DMS 273 treated with DMSO at 0.1 percent for 48 hours (cell line): ENCODE measurements at places on chromosomes 6 and 20.

GRCh38 chr20:8213270-8213669, 81.2 kb downstream of the PLCB1 start:
- no peak for DNase-seq

DNA sequence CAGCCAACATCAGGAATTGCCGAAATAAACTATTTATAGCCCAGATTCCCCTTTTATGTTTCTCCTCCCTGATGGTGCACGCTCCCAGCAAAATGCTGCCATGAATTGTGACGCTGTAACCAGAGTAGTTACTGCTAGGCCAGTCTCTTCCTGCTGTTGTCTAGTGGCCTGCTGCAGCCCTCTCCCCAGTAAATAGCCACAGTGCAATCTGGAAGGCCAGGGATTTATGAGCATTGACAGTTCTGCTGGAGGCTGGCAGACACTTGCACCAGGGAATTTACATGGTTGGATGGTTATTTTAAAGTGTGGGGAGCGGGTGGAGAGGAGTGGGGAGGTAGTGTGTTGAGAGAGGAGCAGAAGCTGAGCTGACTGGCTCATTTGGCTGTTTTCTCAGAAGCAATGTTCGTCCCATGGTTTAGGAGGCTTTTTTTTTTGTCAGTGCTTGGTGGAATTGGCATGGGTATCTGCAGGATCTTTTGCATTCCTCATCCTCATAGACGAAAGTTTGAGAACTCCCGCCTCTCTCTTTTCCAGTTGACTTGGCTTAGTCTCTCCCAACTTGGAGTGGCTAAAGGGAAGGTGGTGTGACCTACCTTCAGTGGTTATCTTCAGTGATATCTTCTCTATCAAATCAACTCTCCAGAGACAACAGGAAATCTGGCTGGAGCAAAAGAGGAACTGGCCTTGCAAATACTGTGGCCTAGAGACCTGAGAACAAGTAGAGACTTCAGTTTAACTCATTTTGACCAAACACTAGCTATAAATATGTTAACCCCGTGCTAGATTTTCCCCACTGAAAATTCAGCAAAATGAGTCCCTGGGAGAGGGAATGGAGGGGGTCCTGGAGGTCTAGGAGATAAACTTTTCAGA, 99.3 kb upstream of the VSTM2L start:
- DNase-seq, result no peak

DNA sequence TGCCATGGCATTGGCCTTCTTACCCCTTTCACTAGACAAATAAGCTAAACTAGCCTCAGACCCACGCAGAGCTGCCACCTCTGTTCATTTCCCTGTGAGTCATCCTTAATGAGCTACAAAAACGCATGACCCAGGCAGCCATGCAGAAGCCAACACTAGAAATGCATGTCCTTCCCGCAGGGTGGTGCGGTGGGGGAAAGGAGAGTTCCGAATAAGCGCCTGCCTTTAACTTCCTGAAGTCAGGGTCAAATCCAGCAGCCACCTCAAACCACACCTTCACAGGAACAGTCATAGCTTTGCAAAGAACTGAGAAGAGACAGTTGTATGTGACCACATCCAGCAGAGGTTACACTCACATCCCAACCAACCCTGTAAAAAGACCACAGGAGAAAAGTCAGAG, 40.4 kb downstream of the IRF4 start:
- no peak for DNase-seq

GRCh38 chr6:106782536-106783285, 153.3 kb downstream of the QRSL1 start:
- no peak for DNase-seq

GRCh38 chr20:59160389-59161115, 3.1 kb upstream of the ZNF831 start:
- DNase-seq, result no peak

- no peak for DNase-seq
Measured at GRCh38 chr20:5279661-5280060, 37.1 kb downstream of the PROKR2 start.

DNA sequence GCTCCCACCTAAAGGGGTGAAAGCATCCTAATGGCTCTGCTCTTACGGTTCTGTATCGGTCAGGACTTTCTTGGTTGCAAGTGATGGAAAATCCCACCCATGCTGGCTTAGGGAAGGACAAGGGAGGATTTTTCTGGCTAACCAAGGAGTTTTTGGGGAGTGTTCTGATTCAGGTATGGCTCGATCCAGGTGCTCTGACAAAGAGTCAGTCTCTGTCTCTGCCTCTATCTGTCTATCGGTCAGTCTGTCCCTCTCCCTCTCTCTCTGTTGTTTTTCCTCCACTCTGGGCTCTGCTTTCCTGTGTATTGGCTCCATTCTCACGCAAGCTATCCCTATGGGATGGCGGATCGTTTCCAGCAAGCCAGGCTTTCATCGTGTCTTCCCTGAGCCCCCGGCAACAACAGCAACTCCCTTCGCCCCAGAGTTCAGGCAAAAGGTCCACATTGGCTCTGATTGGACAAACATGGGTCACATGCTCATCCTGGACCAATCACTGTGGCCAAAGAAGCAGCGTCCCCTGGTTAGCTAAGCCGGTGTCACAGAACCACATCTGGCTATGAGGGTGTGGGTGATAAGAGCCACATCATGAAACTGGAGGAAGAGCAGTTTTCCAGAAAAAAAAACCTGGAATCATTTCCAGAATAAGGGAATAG, 160.3 kb downstream of the BMP7 start:
- no peak for DNase-seq

- no peak for DNase-seq
Measured at GRCh38 chr6:149924933-149925252, 2.0 kb upstream of the RAET1G start.
